ENCODE measurements at places on chromosomes 5 and 9.

DNA sequence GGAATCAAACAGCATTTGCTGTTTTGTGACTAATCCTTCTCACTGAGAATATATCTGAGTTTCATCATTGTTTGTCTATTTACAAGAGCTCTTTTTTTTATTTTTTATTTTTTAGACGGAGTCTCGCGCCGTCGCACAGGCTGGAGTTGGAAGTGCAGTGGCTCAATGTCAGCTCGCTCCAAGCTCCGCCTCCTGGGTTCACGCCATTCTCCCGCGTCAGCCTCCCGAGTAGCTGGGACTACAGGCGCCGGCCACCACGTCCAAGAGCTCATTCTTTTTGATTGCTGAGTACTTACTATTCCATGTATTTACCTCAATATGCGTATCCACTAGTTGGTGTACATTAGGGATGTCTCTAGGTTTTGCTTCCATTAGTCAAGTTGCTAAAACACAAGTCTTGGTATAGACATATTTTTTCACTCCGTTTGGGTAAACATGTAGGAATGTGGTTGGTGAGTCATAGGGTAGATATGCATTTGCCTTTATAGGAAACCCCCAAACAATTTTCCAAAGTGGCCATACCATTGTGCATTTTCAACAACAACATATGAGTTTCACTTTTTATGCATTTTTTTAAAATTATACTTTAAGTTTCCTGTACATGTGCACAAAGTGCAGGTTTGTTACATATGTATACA, 1005.0 kb upstream of the CDH10 start:
- no peak for DNase-seq

- no peak for DNase-seq
Measured at GRCh38 chr5:138685193-138685745, 68.0 kb upstream of the CTNNA1 start.

DNA sequence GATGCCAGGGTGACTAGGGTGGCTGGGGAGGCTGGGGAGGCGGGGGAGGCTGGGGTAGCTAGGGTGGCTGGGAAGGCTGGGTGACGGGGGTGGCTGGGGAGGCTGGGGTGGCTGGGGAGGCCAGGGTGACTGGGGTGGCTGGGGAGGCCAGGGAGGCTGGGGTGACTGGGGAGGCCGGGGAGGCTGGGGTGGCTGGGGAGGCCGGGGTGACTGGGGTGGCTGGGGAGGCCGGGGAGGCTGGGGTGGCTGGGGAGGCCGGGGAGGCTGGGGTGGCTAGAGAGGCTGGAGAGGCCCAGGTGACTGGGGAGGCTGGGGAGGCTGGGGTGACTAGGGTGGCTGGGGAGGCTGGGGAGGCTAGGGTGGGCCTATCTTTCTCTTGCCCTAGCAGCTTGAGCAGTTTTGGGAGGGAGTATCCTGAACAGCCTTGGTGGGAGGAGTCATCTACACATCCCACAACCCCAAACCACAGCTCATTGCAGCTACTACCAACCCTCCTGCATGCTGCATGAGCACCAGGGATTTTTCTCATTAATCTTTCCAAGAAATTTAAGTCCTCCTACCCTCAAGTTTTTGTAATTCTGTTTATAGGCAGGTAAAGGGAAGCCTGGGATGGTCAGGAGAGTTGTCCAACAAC, 203.2 kb upstream of the IRX1 start:
- DNase-seq, result peak; percentile 7

DNA sequence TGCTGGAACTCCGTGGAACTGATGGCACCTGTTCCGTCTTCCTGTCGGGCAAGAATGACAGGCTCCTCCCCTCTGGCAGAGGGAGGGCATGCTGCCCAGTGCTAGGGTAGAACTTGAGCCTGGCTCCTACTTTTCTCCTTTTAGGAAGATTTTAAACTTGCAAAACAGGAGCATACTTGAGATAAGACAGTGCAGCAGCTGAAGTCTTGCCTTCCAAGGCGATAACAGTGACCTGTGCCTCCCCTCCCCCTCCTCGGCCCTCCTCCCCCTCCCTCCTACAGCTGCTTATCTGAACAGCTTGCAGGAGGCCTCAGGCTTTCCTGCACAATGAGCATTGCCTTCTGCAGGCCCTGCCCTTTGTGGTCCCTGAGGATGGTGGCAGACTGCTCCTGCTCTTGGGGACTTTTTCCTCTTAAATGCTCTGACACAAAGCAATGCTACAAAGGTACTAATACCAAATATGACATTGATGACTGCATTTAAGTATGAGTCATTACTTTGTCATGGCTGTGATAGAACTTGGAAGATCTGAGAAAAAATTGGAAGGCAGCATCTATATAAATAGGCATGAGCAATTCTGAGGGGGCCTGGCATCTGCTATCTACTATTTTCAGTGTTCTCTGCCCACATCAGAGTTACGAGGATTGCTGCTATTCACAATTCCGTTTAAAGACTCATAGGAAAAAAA, 2.0 kb downstream of the GADD45G start:
- DNase-seq, result peak; percentile 77

GRCh38 chr5:142314606-142315005, 10.2 kb downstream of the SPRY4 start:
- DNase-seq, result no peak

Measured in DMS53 (cell line).